ENCODE measurements at places on chromosomes 2 and 18.

- no peak for DNase-seq
Measured at GRCh38 chr2:157067562-157067961, 189.9 kb upstream of the GALNT5 start.

GRCh38 chr18:8616028-8616401 lies 6.8 kb downstream of the RAB12 start:
- no peak for DNase-seq

- DNase-seq, result no peak
Measured at GRCh38 chr18:46771141-46771540, 14.3 kb upstream of the ST8SIA5 start.

DNA sequence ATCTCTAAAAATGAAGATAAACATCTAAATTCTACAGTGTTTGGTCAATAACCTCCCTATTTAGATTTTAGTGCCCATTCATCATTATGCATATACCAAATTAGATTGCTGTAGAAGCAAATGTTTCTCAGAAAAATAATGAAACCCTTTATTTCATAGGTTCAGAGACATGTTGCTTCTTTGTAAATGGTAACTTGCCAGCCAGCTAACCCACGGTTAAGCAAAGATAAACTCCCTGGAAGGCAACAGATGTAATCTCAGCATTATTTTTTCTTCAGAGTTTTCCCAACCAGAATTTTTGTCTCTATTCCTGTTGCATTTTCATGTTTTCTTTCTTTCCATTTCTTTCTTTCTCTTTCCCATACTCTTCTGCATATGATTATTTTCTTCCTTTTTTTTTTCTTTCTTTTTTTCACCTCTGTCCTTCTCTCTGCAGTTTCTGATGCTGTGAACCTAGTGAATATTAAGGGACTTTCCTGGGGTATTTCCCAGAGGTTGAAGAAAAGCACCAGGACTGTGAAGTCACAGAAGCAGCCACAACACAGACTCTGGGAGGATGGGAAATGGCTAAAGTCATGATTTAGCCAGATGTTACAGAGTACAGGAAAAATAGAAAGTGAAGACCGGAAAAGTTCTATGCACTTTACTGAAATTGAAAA lies 50.0 kb upstream of the DSG1 start:
- no peak for DNase-seq
